ENCODE measurements at places on chromosomes 1 and 21.

DNA sequence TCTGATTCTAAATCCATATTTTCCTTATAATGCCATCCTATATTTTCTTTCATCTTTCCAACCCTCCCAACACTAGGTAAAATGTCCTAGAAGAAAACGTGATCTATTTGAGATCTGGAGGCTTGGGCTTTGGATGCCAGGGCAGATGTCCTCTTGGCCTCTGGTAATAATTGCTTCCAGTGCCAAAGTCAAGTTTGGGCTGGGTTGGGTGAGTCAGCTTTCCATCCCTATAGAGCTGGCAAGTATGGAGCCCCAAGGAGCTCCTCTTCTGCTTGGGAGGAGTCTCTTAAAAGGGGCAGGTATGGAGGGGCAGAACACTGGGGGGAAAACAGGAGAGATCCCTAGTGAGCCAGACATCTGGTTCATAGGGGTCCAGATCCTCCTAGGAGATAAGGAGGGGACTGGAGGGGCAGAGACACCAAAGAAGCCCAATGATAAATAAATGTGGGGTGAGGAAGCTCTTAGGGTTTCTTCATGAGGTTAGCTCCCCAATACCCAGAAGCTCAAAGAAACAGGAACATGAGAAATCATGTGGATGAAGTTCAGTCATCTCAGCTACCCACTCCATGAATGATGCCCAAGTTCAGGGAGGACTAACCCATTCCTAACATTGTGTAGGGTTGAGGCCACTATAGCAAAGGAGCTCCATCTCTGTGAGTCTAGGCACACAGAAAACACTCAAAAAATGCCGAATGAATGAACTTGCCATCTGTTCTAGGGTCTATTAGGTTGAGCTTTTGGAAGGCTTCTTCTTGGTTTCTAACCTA is 3.5 kb downstream of the C1orf116 start:
- no peak for DNase-seq

DNA sequence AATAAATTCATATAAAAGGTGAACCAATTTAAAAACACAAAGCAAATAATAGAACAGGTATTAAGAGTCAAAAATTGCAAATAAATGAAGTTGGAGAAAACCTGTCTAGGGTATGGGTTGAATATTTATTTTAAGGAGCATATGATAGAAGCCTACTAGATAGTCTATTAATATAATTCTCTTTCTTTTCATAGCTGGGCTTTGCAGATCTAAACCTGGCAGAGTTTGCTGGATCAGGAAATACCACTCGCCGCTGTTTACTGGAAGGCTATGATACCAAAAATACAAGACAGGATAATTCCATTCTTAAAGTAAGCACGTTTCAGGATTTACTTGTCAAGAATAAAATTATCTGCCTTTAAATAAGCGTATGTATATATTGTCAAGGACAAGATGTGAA is 48.9 kb downstream of the HENMT1 start:
- DNase-seq = no peak

DNA sequence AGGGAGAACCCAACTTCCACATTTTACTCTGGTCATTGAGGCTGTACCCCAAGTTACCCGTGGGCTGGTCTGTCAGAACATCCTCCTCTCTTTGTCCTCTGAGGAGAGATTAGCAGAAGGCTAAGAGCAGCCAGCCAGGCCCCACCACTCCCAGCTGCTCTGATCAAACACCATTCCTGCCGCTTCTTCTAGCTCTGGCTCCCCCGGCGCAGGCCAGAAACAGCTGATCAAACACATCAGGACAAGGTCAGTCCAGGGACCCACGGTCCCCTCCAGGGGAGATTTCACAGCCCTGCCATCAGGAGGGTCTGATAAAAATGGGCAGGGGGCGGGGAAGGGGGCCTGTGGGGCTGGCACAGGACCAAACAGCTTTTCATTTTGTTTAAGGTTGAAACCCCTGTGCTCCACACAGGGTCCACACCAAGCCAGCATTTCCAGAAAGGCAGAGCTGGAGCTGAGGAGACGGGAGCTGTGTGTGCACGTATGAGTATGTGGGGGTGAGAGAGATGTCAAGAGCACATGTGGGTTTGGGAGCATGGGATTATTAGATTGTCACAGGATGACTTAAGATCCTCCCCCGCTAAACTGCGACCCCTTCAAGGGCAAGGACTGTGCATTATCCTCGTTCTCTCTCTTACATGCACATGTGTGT is 29.9 kb upstream of the EPHA8 start:
- no peak for DNase-seq

GRCh38 chr1:13921190-13921589 is 221.2 kb downstream of the PRDM2 start:
- DNase-seq = no peak

DNA sequence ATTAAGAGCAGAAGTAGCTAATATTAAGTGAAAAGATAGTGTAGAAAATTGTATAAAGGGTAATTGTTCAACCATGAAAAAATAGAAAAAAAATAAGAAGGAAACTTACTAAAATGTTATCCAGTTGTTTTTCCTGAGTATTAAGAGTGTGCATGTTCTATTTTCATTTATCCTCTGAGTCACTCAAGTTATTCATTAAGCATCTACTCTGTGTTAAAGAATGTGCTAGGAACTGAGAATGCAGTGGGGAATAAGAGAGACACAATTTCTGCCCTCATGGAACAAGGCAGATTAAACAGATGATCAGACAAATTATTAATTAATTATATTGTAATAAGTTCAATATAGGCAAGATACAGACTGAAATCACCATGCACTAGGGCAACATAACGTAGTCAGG is 10.8 kb upstream of the PIGK start:
- DNase-seq = no peak

- no peak for DNase-seq
Observed at GRCh38 chr1:53594391-53595180, 135.4 kb downstream of the DMRTB1 start.

DNA sequence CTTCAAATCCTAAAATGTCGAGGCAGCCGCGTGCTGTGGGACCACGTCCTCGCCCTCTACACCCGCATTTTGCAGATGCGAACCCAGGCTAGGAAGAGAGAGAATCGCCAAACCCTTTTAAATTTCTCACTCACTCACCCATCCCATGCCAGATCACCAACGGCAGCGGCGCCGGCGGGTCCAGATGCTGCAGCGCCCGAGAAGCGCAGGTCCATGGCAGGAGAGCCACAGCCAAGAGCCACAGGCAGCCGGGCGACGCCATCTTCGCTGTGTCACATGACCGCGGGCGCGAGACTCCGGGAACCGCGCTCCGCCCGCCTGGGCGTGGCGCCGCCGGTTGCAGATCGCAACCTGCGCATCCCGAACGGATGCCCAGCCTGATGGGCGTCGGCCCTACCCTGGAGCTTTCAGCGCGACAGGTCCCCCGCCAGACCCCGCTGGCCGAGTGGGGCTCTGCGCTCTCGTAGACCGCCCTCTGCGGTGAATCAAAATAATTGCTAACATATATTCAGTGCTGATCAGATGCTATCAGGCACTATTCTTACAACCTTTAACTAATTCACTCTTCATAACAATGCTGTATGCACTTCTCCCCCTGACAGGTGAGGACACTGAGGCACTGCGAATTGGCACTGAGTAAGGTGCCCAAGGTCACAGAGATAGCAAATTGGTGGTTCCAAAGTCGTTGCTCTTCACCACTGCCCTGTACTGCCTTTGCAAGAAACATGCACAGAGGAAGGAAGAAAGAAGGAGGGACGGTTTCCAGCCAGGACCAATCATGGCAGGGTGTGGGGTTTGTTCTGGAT is at the start of gene PPT1:
TSS of gene PPT1 (minus strand) at position 276 of the 806 bp plus-strand sequence. CDS start at position 262, 14 bp downstream.
- DNase-seq = peak; percentile 74

DNA sequence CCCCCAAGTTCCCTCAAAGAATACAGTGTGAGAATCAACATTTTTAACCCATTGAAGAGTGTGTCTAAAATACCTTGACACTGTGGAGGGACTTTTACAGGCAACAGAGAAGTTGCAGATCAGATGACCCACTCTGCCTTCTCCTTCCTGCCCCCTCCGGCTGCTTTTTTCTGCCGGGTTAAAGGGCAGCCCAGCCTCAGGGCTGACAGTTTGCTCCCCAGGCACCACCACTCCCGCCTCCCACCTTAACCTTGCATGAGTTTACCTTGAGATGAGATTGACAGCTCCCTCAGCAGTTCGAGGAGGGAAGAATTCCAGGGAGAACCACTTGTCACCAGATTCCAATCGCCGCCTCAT is 3.2 kb downstream of the MTHFR start:
- no peak for DNase-seq

DNA sequence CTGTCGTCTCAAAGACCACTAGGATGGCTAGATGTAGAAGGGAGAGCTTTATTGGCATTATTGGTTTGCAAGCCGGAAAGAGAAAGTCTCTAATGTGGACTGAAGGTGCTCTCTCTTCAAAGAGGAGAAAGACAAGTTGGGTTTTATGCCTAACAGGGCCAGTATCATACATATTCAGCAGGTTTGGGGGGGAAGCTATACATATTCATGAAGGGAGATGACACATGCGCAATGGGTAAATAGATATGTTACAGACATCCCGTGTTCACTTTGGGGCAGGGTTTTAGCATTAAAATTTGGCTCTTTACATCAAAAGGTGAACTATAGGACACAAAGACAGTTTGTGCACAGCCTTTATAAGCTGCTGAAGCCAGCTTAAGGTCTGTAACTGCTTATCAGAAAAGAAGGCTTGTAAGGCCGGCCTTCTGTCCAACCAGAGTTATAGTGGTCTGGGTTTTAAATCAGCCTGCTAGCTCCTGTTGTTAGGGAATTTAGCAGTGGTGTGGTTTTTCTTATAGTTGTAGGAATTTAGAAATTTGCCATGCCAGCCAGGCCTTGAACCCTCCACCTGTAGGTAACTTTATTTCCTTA is 46.5 kb upstream of the LRRN2 start:
- DNase-seq = no peak

DNA sequence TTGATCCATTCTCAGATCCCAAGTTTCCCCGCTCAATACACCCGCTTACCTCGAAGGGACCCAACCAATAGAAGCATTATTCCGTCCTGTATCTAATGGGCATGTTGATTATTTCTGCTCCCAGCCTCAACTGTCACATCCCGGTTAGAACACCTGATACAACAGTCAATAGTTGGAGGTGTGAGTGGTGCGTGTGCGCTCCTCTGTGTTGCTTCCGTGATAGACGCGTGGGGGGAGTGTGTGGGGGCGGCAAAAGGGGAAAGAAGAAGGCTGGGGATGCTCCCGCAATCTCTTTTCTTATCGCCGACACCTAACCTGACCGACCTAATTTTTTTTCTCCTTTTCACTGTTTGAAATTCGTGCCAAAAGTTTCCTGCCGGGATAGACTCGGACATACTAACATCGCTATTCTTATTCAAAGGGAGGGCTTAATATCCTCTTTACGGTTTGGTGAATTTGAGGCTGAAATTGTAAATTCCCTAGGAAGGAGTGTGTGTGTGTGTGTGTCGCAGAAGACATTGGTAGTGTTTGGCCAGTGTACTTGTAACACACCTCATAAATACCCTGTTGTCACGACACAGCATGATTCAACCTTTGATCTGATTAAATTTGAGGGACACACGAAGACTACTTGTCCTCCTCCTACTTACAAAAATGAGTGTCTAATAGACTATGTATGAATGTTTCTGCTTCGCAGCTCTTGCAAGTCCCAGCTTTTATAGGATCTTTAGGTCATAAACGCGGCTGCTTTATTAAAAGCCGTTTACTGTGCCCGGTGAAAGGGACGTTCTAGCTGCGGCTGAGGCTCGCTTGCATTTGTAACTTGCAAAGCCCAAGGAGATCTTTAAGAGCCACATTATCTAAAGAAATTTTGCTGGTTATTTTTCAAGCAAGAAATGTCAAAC is 1.5 kb upstream of the PROX1 start:
- no peak for DNase-seq

GRCh38 chr1:107936498-107937481 is 28.2 kb downstream of the VAV3 start:
- DNase-seq = no peak

- no peak for DNase-seq
Observed at GRCh38 chr1:208962867-208963266, 620.6 kb upstream of the CAMK1G start.

DNA sequence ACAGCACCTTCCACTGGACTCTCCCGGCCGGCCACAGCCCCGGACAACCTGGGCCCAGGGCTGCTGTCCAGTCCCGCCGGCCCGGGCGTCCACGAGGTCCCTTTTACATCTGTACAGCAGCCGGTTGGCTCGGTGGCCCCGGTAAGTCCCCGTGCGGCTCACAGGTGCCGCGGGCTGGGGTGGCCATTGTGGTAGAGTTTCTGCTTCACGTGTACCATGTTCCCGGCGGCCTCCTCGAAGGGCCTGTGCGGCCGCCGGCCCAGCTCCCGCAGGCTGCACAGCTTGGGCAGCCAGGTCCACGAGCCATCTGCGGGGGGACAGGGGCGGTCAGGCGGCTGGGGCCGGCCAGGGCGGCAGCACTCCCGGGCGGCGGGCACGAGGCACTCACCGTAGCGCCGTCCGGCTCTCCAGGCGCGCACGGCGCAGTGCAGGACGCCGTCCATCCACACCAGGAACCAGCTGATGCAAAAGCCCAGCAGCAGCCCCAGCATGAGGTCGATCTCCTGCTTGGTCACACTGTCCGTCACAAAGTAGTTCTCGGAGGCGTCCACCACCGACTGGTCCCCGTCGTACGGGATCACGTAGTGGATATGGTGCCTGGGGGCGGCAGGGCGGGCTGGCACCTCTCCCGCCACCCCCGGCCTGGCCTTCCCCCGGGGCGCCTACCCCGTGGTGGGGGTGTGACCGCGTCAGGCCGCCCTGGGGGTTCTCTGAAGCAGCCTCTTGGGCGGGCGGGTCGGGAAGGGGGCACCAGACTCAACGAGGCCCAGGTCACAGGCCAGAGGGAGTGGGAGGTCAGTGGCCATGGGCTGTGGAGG is 5.0 kb downstream of the TMEM240 start:
- DNase-seq = no peak

DNA sequence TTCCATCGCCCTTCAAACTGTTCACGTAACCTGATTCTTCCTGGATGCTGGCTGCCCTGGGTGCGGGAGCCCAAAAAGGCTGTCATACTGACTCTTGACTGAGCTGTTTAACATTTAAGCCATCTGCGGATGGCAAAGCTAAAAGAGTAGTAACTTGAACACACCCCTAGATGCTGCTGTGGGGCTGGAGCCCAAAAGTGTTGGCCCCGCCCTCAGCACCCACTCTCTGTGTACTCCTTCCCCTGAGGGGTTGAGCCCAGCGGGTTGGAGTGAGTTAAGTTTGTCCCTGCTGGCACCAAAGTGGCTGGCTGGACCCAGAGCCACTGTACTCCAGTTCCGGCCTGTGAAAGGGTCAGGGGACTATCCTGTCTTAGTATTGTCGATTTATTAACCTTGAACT is 640.6 kb downstream of the PTPRU start:
- no peak for DNase-seq

Data from T-helper 17 cell (primary cell).